NCI-H510A treated with DMSO at 0.1 percent for 48 hours (cell line): ENCODE measurements at places on chromosomes 4 and X.

- DNase-seq = peak; percentile 40
Measured at GRCh38 chrX:40544343-40545266, 36.2 kb upstream of the ATP6AP2 start.

DNA sequence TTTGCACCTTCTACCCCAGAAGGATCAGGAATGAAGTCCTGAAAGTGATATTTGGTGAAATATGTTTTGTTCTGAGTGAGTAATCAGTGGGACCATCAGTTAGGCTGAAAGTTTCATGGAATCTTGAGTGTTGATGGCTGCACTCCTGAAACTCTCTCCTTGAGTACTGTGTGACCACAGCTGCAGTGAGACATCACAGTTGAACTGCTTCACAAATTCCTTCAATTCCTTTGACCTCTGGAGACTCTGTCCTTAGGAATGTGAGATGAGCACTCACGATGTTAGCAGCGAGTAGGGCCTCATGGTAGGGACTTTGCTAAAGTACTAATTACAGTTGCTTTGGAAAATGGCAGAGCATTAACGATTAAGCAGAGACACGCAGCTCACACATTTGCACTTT lies 142.9 kb upstream of the SLC4A4 start:
- no peak for DNase-seq

DNA sequence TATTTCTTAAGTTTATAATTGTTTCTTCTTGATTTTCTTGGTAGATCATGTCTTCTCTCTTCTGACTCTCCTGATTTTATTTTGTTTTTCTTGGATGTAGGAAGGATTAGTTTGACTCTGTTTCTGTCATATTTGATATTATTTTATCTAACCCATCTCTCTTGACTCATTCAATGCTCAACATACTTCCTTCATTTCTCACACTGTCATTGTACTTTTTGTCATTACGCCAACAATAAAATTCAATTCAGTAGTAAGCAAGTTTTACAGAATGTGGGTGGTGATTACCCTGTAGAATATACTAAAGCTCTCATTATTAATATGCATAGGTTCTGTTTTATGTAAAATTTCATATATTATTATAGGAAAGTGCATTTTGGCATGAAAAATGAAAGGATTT lies 1303.0 kb upstream of the AGA start:
- DNase-seq = no peak

GRCh38 chr4:126658411-126658810 lies 974.3 kb upstream of the INTU start:
- no peak for DNase-seq

GRCh38 chr4:170040031-170040680 lies 14.0 kb upstream of the MFAP3L start:
- DNase-seq = no peak

DNA sequence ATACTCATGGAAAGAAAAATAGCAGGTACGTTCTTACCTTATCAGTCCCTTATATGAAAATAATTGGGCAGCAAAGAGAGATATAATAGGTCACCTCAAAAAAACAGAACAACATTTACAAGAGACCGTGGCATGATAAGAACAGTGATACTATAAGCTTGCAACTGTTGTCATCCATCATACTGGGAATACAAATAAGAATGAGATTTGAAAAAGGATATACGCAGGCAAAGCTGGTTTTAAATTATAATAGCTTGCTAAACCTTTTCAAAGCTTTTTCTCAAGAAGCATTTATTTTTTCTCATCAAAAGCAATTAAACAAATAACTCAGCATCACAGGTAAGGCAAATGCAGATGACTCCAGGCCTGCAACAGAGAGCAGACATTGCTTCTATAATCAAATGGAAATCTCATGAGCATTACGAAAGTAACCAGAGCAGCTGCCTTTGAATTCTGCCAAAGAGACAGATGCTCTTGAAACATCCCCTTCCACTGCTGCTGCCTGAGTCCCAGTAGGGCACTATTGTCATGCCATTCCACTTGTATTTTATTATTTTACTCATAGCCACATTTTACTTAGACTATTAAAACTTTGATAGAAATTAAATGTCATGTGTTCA lies 620.6 kb upstream of the GNPDA2 start:
- no peak for DNase-seq

DNA sequence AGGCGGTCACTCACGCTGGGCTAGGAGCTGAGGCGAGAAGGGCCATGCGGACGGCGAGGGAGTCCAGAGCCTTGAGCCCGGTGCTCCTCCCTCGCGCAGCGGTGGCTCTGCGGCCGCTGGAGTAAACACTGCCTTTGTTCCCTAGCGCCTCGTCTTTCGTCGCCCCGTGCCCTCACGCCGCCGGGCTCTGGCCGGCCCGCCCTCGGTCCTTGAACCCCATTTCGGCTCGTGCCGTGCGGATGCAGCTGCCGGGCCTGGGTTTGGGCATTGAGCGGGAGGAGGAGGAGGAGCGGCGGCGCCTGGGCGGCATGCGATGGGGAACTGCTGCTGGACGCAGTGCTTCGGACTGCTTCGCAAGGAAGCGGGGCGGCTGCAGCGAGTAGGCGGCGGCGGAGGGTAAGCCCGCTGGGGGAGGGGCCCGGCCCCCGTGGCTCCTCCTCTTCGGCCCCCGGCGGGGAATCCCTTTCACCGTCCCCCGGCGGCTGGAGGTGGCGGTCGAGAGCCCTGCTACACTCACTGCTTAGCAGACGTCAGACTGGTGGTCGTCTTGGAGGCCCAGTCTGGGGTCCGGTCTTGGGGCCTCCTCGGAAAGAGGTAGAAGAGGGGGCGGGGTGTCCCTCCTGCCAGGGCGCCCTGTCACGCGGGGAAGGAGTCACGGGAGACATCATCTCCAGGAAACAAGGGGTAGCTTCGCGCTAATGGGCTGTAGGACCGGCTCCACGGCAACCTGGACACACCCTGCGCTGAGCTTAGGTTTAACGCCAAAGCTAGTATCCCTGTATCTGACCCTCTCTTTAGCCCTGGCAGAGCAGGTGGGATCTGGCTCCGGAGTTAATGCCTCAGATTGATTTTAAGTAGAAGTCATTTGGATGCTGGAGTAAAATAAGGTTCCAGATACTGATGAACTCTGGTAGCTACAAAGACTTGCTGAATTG lies at the start of gene AP1AR:
TSS of gene AP1AR (plus strand) at position 9 of the 935 bp plus-strand sequence. CDS start at position 314, 305 bp downstream.
- DNase-seq = peak; percentile 41

GRCh38 chr4:139144161-139144859 lies 32.7 kb downstream of the ELF2 start:
- DNase-seq = no peak

DNA sequence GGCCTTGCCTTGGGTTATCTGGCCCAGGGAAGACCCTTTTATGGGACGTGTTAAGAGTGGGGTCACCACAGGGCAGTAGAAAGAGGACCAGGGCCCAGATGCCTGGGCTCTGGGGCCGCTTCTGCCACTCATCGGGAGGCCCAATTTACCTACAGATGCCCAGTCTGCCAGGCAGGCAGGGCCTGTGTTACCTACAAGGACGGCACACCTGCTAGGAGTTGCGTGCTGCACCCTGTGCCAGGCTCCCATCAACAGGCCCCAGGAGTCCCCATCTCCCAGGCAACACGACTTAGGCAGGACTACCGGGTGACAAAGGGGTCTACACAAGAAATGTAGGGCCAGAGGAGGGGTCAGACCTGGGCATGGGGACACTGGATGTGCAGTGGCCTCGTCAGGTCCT lies 34.6 kb downstream of the WDR1 start:
- DNase-seq = no peak

GRCh38 chr4:147786031-147786430 lies 54.1 kb downstream of the ARHGAP10 start:
- DNase-seq = no peak

- DNase-seq = no peak
Measured at GRCh38 chr4:577499-578450, 1.7 kb upstream of the TMEM271 start.

DNA sequence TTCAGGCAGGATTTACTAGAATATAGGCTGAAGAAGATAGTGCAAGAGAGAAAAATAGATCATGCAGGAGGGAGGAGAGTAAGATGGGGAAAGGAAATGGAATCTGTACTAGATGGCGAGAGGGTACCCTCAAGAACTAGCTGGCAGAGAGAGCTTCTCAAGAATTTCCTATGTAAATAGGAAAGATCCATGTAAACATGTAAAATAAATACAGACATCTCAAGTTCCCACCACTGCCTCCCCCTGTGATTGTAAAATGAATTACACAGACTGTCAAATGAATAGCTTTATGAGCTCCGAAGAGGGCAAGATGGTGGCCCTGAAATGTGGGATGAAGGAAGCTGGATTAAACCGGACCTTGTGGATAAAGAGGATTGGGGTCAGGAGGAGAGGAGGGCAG lies 178.0 kb downstream of the PALLD start:
- DNase-seq = no peak

DNA sequence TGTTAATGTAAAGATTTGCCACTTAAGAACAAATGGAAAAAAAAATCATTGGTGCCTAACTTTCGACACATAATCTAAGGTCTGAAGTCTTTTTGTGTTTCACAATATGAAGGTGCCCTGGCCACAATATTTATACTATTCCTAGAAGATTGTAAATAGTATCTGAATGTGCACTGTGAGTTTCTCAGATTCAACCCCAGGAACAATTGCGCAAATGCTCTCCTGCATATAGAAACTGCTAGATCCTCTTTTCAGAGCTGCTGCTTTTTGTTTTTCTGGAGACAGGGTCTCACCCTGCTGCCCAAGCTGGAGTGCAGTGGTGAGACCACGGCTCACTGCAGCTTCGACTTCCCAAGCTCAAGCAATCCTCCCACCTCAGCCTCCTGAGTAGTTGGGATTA lies 480.1 kb upstream of the FTHL17 start:
- DNase-seq = no peak

DNA sequence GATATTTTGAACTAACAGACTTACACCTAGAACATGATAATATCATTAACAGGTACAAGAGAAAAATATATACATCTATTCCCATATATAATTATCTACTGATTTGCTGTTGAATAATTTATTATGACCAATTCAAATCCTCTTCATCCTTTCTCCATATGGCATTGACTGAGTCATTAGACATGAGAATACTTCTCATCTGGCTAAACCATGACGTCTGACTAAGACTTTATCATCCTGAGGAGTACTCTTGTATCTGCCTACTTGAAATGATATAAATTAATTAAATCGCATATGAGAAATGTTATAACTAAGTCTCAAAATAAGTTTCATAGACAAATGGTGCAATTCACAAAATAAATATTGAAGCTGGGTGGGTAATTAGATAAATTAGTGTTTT lies 67.4 kb downstream of the EMCN start:
- DNase-seq = no peak

- peak; percentile 54 for DNase-seq
Measured at GRCh38 chrX:101550362-101550750, at the start of gene ARMCX1. TSS of gene ARMCX1 (plus strand) at chrX:101550547. CDS start at chrX:101552931, 2,384 bp downstream.

GRCh38 chr4:37780444-37781130 lies 45.9 kb upstream of the PGM2 start:
- no peak for DNase-seq

DNA sequence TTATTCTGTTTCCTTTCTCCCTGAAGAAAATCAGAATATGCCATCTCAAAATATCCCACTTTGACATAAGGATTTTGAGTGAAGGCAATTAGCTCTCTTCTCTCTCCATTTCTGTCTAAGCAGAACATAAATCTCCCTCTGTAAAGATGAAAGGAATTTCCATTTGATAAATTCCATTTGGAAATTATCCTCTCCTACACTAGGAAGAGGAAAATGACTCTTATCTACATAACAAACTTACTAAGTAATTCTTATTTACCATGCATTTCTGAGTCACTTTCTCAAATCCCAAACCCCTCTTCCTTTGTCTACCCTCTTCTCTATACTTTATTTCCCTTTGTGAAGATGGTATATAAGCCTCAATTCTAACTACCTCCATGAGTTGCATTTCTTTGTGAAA lies 11.4 kb downstream of the TBCK start:
- no peak for DNase-seq

- DNase-seq = no peak
Measured at GRCh38 chr4:1612278-1613098, 71.6 kb downstream of the FAM53A start.

- DNase-seq = no peak
Measured at GRCh38 chrX:110743679-110744340, 51.8 kb downstream of the CHRDL1 start.

DNA sequence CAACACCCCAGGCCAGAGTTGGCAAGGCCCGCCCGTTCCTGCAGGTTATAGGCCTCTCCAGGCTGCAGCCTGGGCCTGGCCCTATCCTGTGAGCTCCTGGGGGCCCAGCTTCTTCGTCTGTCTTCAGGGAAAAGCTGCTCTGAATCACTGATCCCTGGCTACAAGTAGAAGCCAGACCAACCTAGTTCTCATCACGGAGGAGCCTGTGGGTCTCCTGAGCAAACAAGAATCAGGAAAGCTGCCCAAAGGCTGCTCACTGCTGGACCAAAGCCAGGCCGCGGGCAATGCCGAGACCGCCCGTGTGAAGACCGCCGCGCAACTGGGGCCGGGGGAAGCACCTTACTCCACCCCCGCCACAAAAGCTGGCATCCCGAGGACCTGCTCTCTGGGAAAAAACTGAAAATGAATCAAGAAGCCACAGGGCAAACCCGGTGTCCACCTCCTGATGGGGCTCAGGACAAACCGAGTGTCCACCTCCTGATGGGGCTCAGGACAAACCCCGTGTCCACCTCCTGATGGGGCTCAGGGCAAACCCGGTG lies 12.8 kb downstream of the CTBP1 start:
- no peak for DNase-seq

- DNase-seq = no peak
Measured at GRCh38 chrX:11193035-11193469, 81.9 kb downstream of the HCCS start.

DNA sequence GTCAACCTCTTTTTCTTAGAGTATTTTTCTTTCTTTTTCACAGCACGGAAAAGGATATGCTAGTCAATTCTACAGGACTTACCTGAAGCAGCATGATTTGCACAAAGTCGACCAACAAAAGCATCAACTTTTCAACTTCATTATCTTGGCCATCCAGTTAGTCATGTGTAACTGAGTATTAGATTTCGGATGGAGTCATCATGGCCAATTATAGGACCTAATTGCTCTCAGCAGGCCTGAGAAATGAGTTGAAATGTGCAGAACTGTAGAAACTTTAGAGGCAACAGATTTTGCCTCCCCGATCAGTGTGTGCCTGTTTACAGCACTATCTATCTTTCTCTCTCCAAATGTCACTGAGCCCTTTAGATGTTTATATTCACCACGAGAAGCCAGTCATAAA lies 41.0 kb downstream of the PCDH10 start:
- DNase-seq = no peak

DNA sequence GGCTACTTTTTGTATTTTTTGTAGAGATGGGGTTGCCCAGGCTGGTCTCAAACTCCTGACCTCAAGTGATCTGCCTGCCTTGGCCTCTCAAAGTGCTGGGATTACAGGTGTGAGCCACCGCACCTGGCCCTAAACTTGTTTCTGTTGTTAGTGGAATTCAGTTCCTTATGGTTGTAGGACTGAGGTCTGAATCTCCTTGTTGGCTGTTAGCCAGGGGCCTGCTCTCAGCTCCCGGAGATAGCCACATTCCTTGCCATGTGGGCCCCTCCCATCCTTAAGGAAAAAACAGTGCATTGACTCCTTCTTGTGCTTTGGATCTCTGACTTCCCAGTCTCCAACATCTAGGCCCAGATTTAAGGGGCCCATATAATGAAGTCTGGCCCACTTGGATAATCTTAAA lies 49.4 kb upstream of the NYX start:
- DNase-seq = no peak

- no peak for DNase-seq
Measured at GRCh38 chr4:162274354-162274753, 110.6 kb upstream of the FSTL5 start.
